ENCODE measurements at places on chromosomes 4 and X. TPM values are rescaled to one million over a fixed set of nuclear protein-coding genes. Genes with fewer than 3 reads are reported as not detected.

MSX1 gene
- total RNA-seq = 2.1 TPM

SPANXD gene
- not detected for total RNA-seq

FHIP1A gene
- total RNA-seq = 14.3 TPM

RASGEF1B gene
- total RNA-seq = 63.0 TPM

CPE gene
- total RNA-seq = 36.9 TPM

EPHA5 gene
- 0.09 TPM for total RNA-seq

LNX1 gene
- 5.4 TPM for total RNA-seq

BEX2 gene
- total RNA-seq = 14.3 TPM

TRPC5OS gene
- total RNA-seq = not detected

SPOCK3 gene
- 0.74 TPM for total RNA-seq

STAP1 gene
- 3.4 TPM for total RNA-seq

REELD1 gene
- total RNA-seq = 0.35 TPM

HPRT1 gene
- 18.1 TPM for total RNA-seq

CRLF2 gene
- 1.3 TPM for total RNA-seq

MRPS18C gene
- 40.8 TPM for total RNA-seq

GAGE2A gene
- not detected for total RNA-seq

ARHGAP6 gene
- 16.7 TPM for total RNA-seq

VCX3B gene
- not detected for total RNA-seq

SPANXN4 gene
- not detected for total RNA-seq

FDCSP gene
- not detected for total RNA-seq

TMEM35A gene
- 1.5 TPM for total RNA-seq

TMEM185A gene
- total RNA-seq = 19.9 TPM

TIMP1 gene
- 189 TPM for total RNA-seq

IBSP gene
- total RNA-seq = not detected

RAB33A gene
- 0.59 TPM for total RNA-seq

IL13RA2 gene
- total RNA-seq = 0.35 TPM

PAGE4 gene
- not detected for total RNA-seq

PLAC8 gene
- total RNA-seq = 115 TPM

MAGEA2 gene
- not detected for total RNA-seq

RIBC1 gene
- 3.0 TPM for total RNA-seq

PARM1 gene
- total RNA-seq = 64.1 TPM

ESX1 gene
- total RNA-seq = not detected

SH2D1A gene
- total RNA-seq = 1.0 TPM

PRKX gene
- 27.3 TPM for total RNA-seq

BTK gene
- total RNA-seq = 62.8 TPM

CXCL1 gene
- total RNA-seq = 7.0 TPM

CLDN2 gene
- total RNA-seq = not detected

JAKMIP1 gene
- 0.65 TPM for total RNA-seq

CPZ gene
- 6.0 TPM for total RNA-seq

ADGRG2 gene
- 1.1 TPM for total RNA-seq

ATP1B4 gene
- not detected for total RNA-seq

MAGEC1 gene
- total RNA-seq = not detected

SCLT1 gene
- 19.3 TPM for total RNA-seq

STS gene
- 9.7 TPM for total RNA-seq

SSX1 gene
- not detected for total RNA-seq

ZNF182 gene
- total RNA-seq = 6.5 TPM

Measured in lower lobe of right lung (tissue), 2 donors.